AG09309 (cell line): ENCODE measurements at places on chromosomes 6 and 20.

GRCh38 chr6:75144386-75144785 is 61.5 kb downstream of the COL12A1 start:
- no peak for DNase-seq

DNA sequence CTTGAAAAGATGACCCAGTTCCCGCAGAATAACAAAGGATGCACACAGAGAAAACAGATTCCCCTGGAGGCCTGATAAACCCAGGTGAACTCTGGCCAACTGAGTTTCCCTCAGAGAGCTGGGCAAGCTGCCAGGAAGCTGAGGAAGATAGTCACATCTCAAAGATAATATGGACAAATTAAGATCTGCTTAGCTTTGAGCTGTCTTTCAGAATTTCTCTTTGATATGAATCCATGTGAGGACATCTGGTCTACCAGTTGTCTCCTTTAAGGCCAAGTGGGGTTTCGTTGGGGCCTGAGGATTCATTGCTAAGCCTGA is 59.5 kb downstream of the ID4 start:
- DNase-seq = no peak

DNA sequence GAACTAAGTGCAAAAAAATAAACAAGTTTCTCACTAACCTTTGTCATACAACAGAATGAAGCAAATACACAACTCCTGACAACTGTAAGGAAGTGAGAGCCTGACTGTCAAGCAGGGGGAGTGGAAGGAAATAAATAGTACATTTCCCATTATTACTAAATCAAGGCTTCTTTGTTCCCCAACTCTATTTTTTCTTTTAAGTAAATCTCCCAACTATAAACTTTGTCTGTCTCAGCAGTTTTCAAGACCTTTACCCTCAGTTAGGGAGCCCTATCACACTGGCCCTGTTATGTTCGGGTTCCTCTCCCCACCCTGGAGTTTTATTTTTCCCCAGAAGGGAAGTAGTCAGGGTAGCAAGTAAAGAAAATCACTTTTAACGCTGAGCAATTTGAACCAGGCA is 24.1 kb upstream of the IPCEF1 start:
- no peak for DNase-seq

GRCh38 chr6:37324131-37325033 is 29.4 kb upstream of the RNF8 start:
- no peak for DNase-seq

GRCh38 chr6:113481458-113481857 is 375.7 kb upstream of the MARCKS start:
- DNase-seq = no peak

- DNase-seq = no peak
Observed at GRCh38 chr6:123810948-123811347, 7.3 kb downstream of the NKAIN2 start.

GRCh38 chr6:11769811-11770545 is 8.6 kb downstream of the ADTRP start:
- DNase-seq = no peak

GRCh38 chr6:78599526-78599925 is 267.8 kb upstream of the IRAK1BP1 start:
- DNase-seq = no peak

GRCh38 chr20:32338665-32339064 is 19.5 kb upstream of the ASXL1 start:
- DNase-seq = no peak

GRCh38 chr6:114176726-114177125 is 166.1 kb downstream of the HS3ST5 start:
- DNase-seq = no peak

DNA sequence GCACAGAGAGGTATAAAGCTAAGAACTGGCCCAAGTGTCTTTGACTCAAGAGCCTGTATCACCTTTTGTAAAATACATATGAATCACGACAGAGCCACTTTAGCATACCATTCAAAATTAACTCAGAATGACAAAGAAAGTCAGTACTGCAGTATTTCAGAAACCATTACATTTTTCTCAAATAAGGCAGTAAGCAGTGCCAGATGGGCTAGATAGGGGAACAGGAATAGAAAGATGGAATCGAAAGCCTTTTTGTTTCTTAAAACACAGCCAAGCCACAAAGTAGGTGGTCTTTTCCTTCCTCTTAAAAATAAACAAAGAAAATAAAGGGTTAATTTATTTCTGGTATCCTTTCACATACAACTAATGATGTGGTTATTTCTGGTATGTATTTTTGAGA is 10.3 kb downstream of the CLDN20 start:
- no peak for DNase-seq

DNA sequence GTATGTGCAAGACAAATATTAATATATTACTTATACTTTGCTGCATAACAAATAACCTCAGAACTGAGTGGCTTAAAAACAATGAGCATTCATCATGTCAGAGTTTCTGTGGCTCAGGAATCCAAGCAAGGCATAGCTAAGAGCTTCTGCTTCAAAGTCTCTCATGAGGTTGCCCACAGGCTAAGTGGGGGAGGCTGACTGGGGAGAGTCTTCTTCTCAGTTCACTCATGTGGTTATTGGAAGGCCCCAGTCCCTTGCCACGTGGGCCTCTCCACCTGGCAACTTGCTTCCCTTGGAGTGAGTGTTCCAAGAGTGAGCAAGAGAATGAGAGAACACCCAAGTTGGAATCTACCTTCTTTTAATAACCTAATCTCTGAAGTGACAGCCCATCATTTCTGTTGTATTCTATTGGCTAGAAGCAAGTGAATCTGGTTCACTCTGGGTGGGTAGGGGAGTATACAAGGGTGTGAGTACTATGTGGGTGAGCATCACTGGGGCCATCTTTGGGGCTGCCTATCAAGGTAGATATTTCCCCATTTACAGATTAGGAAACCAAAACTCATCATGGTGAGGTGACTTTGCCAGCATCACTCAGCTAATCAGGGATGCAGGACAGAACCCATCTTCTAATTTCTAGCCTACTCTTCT is 36.0 kb downstream of the DNAH8 start:
- no peak for DNase-seq

GRCh38 chr20:35173576-35174192 is 1.8 kb downstream of the PROCR start:
- no peak for DNase-seq

- no peak for DNase-seq
Observed at GRCh38 chr20:47993035-47993755, 207.9 kb upstream of the SULF2 start.

DNA sequence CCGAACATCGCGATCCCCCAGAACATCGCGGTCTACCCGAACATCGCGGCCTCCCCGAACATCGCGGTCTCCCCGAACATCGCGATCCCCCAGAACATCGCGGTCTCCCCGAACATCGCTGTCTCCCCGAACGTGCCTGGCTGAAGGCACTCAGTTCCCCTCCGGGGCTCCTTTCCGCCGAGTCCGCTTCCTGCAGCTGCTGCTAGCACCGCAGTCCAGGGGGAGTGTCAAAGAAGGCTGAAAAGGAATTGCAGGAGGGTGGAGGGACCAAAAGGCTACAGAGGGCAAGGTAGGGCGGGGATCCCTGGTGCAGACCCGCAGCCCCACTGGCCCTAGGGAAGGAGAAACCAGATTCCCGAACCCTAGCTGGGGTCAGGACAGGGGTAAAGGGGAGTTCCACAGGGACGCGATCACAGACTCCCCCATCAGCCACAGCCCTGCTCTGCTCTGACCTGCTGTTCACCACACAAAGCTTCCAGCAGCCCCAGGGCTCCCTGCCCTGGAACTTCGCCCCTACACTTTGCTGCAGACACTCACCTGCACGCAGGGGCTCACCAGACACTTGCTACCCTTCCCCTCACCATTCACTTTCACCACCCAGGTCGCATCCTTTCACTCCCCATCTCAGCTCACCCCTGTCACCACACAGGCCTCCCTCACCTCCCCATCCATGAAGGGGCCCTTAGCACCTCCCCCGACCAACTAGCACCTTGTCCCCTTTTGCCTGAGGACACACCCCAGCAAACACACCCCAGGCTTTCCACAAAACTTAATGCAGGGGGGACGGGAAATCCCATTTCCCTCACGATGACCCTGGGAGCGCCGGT is 1.7 kb downstream of the ULBP1 start:
- no peak for DNase-seq

DNA sequence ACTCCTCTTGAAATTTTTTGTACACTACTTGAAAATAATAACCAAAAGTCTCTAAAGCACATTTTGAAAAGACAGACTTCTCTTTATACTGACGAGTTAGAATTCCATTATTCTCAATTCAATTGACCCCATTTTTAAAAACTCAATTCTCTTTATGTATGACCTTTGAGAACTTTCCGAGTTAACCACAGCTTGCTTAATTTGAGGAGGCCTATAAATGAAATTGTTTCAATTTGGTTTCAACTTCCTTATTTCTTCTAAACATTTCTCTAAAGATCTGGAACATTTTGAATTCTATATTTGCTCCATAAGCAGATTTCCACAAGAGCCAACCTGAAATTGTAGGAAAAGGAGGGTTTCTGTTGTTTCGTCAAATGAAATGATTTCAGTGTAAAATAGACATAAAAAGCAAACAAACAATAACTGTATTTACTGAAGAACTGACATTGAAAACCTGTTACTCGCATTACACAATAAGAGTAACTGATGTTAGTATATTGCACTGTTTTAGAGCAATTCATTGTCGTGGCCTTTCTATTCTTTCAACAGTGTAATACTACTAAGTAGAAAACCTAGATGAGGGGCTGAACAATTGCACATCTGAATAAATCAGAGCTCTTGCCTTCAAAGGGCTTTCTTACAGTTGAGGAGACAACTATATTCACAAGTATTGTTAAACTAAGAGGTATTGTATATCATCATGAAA is 223.6 kb downstream of the HIVEP2 start:
- DNase-seq = no peak

- no peak for DNase-seq
Observed at GRCh38 chr6:169932491-169932890, 181.1 kb downstream of the ERMARD start.

DNA sequence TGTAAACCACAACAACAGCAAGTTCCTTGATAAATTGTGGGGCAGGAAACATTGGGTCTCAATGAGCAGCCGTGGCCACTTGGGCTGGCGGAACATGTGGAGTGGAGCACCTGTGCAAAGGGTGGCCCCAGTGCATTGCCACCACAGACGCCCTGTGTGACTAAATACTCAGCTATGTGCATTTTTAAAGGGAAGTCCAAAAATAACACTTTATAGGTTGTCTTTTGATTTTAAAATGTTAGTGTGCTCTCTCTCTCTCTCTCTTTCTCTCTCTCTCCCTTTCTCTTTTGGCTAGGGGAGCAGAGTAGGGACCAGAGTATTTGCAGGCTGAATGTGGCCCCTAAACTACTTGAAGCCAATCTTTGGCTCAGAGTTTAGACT is 236.3 kb downstream of the BCAS1 start:
- no peak for DNase-seq

DNA sequence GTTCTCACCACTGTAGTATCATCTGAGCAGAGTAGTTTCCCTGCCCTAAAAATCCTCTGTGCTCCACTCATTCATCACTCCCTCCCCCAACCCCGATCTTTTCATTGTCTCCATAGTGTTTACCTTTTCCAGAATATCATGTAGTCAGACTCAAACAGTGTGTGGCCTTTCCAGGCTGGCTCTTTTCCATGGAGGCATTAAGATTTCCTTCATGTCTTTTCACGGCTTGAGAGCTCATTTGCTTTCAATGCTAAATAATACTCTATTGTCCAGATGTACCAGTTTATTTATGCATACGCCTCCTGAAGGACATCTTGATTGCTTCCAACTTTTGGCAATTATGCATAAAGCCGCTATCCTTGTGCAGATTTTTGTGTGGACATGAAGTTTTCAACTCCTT is 235.8 kb downstream of the PHACTR1 start:
- DNase-seq = no peak

DNA sequence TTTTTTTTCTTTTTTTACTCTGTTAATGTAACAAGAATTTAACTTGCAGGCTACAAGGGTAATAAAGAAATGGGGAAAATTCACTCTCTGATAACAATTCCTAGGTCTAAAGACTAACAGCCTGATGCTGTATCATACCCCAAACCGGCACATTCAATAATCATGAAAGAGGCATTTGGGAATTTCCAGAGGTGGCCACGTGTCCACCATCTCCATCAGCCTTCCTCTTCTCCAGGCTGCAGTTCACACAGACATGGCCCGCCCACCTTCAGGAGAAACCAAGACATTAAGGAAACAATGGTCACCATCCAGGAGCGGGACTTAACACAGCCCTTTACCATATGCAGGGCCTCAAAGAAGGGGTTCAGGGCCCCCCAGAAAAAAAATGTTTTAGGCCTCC is 44.8 kb downstream of the PDE10A start:
- DNase-seq = no peak

DNA sequence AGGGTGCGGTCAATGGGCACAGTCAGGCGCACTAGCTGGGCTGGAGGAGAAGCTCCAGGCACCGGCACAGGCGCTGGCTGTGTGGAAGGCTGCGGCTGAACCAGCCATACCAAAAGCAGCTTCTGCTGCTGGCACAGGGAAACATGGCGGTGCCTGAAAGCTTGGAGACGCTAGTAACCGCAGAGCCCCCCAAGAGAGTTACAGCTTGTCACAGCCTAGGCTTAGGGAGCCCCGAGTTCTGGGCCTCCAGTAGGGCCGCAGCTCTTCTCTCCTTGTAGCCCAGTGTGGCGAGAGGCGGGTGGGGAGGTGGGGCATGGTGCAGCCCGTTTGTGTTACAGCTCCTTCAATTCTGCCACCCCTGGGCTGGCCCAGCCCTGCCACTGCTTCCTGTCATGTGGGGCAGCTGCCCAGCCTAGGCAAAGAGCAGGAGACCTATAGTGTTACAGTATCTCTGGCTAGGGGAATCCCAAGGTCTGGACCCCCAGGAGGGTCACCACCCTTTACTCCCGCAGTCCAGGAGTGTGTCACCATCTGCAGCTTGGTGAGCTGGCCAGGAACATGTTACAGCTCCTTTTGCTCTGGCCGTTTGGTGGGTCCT is 58.6 kb upstream of the MANEA start:
- no peak for DNase-seq

DNA sequence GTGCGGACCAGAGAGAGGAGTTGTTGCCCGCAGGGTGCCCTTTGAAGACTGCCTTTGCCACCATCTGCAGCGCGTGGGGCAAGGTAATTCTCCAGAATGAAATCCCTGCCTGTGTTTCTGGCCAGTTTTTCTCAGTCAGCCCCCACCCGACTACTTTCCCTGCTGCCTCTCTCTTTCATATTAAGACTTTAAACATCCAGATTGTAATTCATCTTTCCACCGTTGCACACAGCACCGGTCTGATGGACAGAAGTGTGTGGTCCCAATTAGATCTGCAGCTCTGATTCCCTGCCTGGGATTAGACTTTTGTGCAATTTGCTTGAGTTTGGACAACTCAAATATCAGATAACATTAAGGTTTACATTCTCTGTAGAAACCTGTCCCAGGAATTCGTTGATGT is 489.0 kb downstream of the QKI start:
- no peak for DNase-seq

- DNase-seq = peak; percentile 5
Observed at GRCh38 chr6:74333406-74333805, 637.4 kb downstream of the CD109 start.

GRCh38 chr6:166642646-166643045 is 15.6 kb upstream of the RPS6KA2 start:
- DNase-seq = no peak

DNA sequence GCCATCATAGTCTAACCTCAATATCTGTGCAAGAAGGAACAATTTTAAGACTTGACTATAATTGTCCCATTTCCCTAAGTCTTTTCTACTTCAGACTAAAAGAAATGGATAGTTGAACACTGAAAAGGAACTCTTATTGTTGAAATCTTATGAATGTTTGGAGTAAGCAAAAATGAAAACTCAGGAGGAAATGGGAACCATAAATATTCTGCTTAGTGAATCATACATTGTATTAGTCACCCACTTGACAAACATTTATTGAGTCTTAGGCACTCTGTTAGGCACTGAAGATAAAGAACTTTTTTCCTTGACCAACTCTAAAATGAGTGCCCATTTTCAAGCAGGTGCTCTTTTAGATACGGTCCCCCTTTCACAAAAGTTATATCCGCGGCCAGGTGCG is 8.7 kb downstream of the CCDC170 start:
- DNase-seq = no peak
